Activated gamma-delta T cell treated with anti-CD3 and anti-CD28 coated beads, Interleukin-2, amount 50 U/mL, for 16 hours (primary cell): ENCODE measurements at places on chromosomes 4 and X.

DNA sequence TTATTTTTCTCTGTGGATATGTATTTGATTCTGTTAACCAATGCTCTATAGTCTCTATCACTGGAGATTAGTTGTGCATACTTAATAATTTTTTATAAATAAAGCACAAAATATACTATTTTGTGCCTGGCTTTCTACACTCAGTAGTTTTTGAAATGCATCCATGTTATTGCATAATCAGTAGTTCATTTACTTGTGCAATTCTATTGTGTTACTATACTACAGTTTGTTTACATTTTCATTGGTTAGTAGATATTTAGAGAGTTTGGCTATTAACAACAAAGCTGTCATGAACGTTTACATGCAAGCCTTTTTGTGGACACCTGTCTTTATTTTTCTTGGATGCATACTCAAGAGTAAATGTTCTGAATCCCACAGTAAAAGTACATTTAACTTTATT lies 265.0 kb upstream of the FAT4 start:
- DNase-seq: no peak

- no peak for DNase-seq
Measured at GRCh38 chrX:46072791-46073190, 472.4 kb downstream of the ZNF674 start.

GRCh38 chr4:99612281-99612680 lies 37.7 kb downstream of the MTTP start:
- no peak for DNase-seq

GRCh38 chr4:86950831-86951525 lies 16.2 kb downstream of the AFF1 start:
- DNase-seq: no peak

DNA sequence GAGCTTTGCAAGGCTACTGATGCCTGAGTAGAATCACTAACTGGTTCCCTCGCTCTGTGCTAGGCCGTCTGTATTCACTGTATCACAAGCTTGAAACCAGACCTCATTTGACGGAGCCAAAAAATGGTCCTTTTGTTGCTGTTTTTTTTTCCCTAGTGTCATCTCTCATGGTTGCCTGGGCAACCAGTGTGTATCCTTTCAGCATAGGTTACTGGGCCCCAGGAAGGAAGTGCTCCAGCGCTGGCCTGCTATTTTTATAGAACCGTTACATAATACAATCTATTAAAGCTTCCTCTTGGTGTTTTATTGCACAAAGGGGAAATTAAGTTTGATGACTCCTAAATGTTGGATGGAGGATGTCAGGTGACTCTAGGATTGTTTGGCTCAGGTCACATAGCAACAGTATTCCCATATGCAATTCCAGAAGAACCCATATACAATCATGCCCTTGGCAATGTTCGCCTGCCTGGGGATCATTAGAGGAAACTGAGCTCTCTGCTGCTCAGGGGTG lies 220.4 kb downstream of the SPRY1 start:
- DNase-seq: no peak

DNA sequence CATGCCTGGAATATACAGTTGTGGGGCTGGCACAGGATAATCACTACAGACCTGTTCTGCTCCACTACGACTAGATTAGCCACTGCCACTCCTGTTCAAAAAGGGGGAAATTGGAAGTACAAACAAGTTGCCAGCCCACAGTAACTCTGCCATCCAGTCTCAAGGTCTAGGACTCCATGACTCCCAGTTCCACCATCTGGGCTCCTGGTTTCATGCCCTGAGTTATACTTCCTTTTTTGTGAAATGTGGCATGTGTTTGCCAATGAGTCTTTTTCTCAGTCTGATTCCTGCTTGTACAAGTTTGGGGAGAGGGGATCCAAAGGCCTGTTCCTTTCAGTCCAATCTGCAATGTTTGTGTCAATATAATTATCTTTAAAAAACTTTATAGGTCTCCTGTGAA lies 1.0 kb upstream of the BLOC1S4 start:
- DNase-seq: no peak

DNA sequence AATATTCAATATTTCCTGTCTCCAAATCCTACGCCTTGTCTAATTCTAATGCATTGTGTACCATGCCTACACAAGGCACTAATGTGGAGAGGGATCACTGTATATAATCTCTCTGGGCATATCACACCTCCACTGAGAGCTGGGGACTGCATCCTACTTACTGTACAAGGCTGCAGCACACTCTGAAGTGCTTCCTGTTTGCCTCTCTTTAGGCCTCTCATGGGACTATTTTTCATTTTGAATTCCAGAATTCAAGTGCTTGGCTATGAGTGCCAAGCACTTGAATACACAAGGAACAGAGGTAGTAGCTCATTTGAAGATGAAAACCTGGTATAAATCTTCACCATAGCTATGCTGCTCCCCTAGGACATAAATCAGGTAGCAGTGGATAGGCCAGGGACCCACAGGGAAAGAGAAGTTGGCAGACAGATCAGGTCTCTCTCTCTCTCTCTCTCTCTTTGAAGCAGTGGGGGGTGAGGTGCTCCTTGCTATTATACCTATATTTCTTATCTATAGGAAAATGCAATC lies 229.7 kb upstream of the MBNL3 start:
- DNase-seq: no peak

- DNase-seq: no peak
Measured at GRCh38 chr4:79421483-79421882, 13.5 kb upstream of the GK2 start.
